ENCODE measurements at places on chromosomes 3 and 15.

DNA sequence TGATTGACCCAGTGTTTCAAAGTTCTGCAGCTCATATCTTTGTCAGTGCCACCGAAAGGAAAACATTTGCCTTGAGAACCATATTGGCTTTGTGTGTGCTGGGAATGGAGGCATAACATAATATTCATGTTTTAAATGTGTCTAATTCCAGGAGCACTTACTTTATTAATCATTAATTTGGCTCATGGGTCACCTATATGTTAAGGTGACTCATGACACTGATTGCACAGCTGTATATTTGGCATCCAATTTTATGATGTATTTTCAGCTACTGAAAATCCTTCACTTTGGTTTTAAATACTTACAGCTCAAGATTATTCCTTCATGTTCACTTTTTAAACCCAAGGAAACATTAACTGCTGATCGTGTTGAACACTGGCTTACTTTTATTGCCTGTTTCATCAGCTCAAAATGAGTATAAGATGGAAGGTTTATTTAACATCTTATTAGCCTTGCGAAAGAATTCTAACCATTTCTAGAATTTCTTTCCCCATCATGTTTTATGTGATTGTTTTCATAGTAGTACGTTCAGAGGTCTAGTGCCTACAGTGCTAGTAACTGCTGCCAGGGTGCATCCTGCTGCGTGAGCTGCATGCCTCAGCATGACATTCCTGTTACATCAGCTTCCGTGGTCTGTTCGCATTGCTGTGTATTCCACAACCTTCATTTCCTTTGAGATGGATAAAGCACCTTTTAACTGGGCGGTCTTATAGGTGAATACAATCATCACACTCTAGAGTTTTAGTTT, 63.7 kb downstream of the LRCH3 start:
- DNase-seq = no peak

- DNase-seq = no peak
These were observed 224.1 kb upstream of the IL12A start for GRCh38 chr3:159764490-159765029.

GRCh38 chr15:73328981-73329380, 39.8 kb downstream of the HCN4 start:
- no peak for DNase-seq

DNA sequence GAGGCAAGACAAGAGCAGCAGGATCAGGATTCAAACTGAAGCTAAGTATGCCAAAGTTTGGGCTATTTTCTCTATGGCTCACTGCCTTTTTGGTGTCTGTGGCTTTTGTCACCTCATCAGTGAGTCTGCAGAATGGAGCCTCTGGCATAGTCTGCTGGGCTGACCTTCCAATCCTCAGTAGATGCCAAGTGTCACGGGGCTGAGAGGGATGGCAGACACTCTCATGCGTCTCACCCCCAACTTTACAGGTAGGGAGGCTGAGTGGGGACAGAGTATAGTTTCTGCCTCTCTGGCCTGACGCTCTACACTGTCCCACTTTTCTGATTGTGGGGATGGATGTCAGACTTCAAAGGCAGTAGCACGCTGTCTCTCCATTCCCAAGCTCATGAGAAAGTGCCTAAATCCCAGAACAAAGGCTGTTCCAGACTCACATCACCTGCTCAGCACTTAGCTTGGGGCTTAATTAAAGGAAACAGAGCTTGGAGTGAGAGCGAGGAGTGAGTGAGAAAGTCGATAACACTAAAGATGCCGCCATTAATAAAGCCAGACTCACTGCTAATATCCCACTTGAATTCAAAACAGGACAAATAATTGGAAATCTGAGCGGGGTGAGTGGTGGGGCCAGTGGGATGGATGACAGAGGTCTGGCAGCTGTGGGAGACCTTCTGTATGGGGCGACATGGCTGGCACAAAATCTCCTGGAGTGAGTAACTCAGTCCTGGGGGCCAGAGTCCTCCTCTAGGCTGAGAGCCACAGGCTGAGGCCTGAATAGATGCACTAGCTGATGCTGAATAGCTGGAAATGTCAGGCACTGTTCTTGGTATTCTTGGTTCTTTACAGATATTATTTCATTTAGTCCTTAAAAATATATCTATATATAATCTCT, 78.4 kb upstream of the MRPS22 start:
- DNase-seq = no peak

- DNase-seq = no peak
These were observed 7.2 kb upstream of the SEC22A start for GRCh38 chr3:123194552-123194951.

DNA sequence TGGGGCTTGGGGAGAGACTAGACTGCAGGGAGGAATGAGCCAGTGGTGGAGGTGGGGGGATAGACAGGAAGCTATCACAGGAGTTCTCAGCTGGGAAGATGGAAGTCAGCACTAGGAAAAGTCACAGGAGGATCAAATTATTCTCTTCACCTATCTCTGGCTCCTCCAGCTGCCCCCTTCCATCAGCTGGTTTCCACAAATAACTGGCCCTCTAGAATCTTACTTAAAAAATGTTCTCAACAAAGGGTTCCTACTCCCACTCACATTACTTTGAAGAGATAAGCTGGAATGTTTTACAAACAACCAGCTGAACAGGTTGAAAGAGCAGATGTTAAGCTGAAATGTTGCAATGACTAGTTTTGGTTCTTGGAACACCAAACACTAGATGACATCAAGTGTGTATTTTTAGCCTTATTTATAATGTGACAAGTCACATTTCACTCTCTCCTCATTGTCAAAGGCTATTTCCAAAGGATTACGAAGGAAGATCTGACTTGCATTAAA, 102.7 kb upstream of the AADACL2 start:
- no peak for DNase-seq

DNA sequence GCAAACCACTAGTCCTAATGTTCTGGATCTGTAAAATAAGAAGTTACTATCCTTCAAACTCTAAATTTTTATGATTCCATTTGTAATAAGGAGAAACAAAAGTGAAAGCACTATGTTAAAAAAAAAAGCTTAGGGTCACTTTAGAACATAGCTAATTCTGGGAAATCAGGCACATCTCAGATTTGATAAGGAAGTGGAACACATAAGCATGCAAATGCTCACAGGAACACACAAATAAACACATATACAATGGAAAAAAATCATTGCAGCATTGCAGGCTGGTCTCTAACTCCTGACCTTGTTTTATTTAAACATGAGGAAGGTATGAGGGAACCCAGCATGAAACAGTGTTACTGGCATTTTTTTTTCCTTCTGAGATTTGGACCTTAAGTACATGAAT, 63.2 kb upstream of the TNFSF10 start:
- DNase-seq = no peak

DNA sequence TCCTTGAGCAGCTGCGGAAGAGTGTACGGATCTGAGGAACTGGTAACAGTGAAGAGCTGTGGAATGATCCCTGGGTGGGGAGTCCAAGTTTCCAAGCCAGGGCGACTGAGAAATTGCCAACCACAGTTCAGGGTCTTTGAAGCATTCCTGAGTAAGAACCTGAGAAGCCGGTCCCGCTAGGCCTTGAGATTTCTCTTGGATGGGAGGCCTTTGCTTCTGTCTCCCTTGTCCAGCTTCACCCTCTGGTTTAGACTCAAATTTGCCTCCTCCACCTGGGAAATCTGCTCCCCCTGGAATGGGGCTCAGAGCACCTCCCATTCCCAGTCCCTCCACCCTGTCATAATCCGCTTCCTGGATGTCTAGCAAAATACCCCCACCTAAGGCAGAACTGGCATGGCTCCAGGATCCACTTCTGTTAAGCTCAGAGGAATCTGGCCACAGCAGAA, 127.7 kb upstream of the DLG1 start:
- DNase-seq = no peak

DNA sequence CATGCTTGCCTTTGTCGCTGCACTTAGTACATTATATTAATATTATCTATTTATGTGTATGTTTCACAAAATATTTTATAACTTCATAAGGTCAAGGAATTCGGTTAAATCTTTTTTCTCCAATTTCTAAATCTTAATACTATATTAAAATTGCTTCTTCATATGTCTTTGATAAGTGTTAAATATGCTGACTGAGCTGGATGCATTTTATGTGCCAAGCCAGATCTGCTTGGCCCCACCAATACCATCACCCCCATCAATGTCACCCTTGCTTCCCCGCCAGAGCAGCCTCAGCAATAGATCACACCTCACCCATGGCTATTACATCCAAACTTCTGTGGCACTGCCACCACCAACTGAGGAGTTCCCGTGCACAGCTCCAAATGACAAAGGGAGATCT, 164.1 kb upstream of the STRIT1 start:
- DNase-seq = no peak

DNA sequence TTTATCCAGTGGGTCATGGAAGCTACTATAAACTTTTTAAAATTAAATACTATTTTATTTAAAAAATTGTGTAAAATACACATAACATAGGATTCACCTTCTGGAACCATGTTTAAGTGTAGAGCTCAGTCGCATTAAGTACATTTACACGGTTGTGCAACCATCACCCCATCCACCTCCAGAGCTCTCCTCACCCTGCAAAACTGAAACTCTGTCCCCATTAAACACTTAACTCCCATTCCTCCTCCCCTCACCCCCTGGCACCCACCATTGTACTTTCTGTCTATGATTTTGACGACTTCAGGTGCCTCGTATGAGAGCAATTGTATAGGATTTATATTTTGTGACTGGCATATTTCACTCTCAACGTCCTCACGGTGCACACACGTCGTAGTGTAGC, 70.7 kb downstream of the APBA2 start:
- DNase-seq = no peak

GRCh38 chr3:53236112-53236841, 19.5 kb downstream of the TKT start:
- DNase-seq = no peak

GRCh38 chr3:112777811-112778210, 68.9 kb downstream of the CD200R1L start:
- no peak for DNase-seq

GRCh38 chr3:72086743-72087087, 301.8 kb upstream of the PROK2 start:
- DNase-seq = no peak

DNA sequence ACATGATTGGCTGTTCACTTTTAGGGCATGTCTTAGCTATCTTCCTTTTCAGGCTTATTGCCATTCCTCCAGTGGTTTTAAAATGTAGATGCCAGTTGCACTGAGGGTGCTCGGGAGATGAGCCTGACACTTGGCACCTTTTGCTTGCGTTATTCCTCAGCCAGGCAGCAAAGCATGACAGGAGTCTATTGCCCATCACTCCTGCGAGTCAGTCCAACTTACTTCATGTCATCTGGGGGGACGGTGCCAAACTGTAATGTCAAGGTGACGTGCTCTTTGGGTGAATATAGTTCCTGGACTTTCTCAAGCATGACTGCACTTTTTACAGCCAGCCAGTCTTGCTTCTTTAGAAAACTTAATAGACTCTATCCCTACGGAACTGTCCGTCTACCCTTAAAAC, 406.0 kb upstream of the C2CD4B start:
- DNase-seq = no peak

DNA sequence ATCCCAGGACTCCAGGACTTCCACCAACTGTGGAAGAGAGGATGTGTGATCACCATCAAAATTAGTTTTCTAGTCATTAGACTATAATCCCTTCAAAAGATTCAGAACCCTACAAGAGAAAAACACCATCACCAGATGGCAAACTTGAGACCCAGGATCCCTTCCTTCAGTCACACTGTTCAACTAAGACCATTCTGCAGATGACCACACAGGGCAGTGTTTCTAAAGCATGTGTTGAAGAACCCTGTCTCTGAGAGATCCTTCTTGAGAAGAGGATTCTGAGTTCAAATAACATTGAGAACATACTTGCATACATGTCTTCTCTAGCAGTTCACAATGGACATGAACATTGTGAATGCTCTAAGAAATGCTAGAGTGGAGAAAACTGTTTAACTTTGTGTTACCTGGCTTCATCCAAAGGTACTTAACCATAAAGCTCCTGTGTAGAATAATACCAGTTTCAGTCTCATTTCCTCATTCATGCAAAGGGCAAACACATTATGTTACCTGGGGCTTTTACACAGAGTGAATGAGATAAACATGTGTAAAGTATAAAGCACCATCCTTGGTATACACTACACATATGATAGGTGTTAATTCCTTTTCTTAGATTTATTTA, 2.4 kb upstream of the ADGRG7 start:
- no peak for DNase-seq

DNA sequence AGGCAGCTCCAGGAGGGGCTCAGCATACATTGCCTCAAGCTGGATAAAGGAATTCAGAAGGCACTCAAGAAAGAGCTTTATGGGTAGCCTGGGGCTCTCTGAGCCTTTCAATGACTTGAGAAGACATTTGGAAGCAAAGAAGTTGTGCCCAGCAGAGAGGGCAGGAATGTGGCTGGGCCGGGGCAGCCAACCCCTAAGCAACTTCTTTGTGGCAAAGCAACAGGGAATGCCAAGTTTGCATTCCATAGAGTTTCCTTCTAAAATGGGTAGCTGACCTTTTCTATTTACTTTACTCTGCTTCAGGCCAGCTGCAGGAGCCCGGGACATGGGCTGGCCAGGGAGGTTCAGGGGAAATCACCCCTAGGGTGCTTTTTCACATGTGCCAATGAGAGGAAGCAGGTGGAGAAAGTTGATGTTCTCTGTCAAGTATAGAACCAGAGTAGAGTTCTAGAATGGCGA, 45.6 kb downstream of the CCDC12 start:
- no peak for DNase-seq

DNA sequence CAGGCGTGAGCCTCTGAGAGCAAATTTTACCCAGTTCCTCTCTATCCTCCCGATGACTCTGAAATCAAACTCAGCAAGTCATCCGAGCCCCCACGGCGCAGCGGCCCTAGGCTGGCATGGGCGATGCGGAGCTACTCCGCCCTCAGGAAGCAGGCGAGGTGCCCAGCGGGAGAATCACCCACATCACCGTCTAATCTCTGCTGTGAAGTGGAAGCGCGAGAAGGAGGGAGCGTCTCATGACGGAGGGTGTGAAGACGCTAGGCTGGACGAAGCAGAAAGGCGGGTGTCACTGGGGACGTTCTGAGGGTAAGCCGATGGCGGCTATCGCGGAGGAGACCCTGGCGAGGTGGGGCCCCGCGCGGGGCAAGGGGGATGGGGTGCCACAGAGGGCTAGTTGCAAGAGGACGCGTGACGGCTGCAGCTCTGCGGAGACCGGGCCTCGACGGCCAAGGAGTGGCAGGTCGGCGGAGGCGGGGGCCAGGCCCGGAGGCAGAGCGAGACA, 9.1 kb upstream of the GNAI2 start:
- no peak for DNase-seq
